ENCODE measurements at places on chromosomes 1 and 21.

DNA sequence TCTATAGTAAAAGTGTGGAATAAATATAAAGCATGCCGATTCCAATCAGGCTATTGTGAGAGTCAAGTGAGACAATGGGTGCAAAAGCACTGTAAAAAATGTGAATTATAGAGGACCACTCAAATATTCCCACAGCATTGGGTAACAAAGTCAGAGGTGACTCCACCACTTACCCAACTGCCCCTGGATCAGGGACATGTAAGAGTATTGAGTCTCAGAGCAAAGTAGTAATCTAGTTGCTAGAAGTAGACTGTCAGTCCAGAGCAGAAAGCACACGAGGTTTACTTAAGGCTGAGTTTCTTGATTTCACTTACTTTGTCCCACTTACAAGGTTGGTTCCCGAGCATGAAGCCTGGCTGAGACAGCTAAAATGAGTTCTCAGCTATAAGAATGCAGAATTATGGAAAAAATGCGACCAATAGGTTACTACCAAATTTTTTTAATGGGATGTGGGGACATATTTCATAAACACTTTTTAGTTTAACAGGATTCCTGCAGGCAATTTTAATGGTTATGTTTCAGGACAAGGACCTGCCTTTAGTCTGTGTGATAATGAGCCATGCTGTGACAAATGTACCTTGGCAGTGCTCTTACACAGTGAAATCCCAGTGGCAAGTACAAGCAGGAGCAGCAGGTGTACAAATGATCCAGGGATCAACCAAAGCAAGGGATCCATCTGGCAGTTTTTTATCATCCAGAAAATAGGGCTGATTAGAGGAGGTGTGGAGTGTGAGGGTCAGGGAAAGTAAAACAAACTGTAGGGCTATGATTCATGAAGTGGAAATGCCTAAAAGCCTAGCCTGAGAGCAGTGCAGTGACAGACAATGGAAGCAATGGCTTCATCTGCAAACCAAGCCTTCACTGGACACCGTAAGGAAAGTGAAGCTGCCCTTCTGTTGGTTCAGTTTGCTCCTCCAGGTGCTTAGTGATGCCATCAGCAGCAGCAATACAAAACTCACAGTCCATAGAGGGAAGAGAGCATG, 156.2 kb upstream of the SPAG17 start:
- no peak for DNase-seq

DNA sequence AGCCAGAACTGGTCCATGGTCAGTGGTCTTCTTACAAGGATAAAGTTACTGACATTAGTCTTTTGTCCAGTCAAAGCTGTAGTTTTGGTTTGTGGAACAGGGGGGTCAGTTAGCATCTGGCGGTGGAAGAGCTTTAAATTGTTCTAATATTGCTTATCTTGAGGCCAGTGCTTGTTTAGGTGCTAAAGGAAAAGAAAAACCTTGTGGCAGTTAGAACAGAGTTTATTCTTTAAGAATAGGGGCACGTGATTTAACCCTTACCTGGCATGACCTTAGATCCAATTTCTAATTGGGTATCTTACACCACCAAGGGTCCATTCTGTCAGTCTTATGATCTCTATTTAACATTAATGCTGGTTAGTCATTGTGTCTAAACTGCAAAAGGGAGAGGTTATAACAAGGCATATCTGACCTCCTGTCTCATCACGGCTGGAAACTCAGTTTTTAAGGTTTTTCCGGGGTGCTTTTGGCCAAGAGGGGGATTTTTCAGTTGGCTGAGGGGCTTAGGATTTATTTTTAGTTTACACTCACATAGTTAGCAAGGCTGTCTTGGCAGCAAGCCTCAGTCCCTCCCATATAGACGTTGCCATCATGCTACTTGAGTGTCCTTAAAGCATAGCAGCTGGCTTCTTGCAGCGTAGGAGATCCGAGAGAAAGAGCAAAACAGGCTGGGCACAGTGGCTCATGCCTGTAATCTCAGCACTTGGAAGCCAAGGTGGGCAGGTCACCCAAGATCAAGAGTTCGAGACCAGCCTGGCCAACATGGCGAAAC, 60.1 kb upstream of the FAM89A start:
- DNase-seq = no peak

DNA sequence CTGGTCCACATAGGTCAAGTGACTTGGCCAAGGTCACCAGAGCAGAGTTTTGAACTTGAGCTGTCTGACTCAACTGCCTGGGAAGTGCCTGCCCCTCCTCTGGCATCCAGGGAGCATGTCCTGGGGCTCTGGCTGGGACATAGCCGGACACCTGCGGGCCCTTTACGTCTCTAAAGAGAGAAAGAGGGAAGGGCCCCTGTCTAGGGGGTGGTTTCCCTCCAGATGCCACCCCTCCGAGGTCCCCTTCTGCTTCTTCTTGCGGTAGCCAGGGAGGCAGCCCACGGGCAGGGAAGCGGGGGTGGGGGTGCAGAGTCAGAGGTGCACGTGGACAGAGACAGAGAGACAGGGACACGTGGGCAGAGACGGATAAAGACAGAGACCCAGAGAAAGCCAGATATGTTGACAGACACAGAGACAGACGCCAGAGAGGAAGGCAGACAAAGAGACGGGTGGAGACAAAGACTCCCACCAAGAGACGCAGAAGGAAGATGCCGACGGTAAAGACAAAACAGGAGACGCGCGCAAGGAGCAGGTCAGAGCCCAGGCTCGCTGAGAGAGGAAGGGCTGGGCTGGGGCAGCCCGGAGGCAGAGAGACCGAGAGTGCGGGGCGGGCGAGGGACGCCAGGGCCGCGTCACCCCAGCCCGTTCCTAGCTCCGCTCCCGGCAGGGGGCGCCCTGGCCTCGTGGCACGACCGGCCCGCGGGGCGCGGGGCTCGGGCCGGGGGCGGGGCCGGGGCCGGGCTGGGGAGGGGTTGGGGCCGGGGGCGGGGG, 458 bp upstream of the ALPL start:
- peak; percentile 20 for DNase-seq

GRCh38 chr1:173383351-173383750, 93.8 kb upstream of the PRDX6 start:
- no peak for DNase-seq

- no peak for DNase-seq
These were observed 16.4 kb upstream of the ATP1A4 start for GRCh38 chr1:160134791-160135572.

DNA sequence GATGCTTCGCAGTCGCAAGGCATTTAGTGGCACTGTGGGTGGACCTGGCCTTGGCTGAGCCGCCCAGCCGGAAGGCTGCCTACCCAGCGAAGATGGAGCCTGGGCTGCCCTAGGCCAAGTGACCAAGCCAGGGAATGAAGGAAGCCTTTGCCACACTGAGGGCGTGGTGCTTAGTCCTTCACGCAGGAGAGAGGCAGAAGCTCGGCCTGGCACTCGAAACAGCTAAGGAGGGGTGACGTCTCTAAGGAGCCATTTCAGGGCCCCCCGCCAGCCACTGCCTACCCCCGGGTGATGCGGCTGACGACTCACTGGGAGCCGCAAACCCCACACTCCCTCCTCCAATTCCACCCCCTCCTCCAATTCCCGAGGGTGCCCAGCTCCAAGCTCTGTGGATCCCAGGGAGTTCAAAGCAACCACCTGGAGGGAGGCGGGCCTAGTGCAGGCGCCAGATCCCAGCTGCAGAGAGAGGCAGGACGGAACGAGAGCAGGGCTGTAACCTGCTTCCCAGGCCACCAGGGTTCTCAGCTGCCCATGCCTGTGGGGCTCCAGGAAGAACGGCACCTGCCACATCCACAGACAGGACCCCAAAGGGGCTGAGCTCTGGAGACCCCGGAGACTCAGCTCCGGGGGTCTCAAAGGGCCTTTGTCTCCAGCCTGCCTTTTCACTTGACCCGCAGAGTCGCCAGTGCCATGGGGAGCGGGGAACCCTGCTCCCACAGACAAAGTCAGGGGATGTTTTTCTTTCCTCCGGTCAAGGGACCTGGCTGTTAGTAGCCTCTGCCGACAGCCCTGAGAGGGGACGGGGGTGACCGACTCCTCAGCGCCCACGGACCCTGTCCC, 75.8 kb downstream of the ARHGEF16 start:
- DNase-seq = peak; percentile 7

- DNase-seq = no peak
These were observed 13.9 kb downstream of the WNT2B start for GRCh38 chr1:112522621-112523020.

DNA sequence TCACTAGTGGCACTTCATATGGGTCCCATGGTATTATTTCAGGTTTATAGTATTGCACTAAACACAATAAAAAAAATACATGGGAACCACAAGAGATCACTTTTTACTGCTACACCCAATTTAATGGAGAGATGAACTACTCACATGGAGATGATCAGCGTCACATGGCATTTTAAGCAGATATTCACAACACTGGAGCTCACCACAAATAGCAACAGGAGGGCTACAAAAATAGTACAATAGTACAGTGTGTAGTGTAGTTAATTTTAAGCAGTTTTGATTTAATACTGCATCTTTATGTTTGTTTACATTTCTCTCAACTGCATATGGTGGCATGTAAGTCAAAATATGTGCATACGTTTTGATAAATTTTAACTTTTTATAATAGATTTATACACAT, 31.0 kb downstream of the SNX7 start:
- DNase-seq = no peak

GRCh38 chr1:162166917-162167615, 97.6 kb downstream of the NOS1AP start:
- no peak for DNase-seq

GRCh38 chr1:150092180-150092791, 24.7 kb downstream of the VPS45 start:
- no peak for DNase-seq

- no peak for DNase-seq
These were observed 201.6 kb upstream of the PTBP2 start for GRCh38 chr1:96519851-96520578.

- DNase-seq = no peak
These were observed 83.0 kb downstream of the RIPK4 start for GRCh38 chr21:41683815-41684214.

GRCh38 chr1:154327466-154328317, 2.4 kb downstream of the ATP8B2 start:
- no peak for DNase-seq

DNA sequence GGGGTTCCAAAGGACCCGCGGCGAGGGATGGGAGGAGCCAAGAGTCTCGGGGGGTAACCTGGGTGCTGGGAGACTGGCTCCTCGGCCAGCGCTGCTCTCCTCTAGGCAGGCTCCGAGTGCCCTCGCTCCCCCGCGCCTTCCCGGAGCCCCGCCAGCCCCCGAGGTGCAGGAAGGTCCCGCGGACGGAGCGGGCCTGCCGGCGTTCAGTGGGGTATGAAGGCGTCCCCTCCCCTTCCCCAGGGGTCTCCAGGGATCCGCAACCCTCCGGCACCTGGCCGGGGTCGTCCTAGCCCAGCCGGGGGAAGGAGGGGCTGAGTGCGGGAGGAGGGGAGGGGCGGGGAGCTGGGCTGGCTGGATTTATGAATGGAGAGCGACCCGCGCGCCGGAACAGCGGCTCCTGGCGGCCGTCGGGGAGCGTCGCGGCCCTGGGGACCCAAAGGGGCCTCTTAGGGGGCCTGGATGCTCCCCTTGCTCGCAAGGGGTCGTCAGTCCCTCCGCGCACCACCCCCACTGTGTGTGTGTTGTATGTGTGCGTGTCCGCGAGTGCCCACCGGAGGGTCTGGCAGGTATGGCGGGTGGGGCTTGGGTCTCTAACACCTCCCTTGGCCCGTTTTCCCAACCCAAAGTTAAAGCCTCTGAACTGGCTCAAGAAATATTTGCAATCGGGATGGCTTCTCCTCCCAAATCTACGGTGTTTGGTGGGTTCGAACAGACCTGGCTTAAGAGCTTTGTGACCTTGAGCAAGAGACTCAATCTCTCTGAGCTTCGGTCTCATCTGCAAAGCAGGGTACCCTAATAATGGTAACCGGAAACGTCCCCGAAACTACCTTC, 642 bp downstream of the HCRTR1 start:
- DNase-seq = peak; percentile 14

- DNase-seq = no peak
These were observed 203.2 kb upstream of the SGIP1 start for GRCh38 chr1:66330722-66331141.

- DNase-seq = no peak
These were observed 225.3 kb downstream of the VAV3 start for GRCh38 chr1:107739651-107740050.

GRCh38 chr1:227961651-227962466, 14.1 kb upstream of the WNT9A start:
- no peak for DNase-seq

GRCh38 chr1:94737124-94737998, 82.8 kb upstream of the SLC44A3 start:
- DNase-seq = no peak

GRCh38 chr1:54287176-54287650, 87.2 kb downstream of the MRPL37 start:
- DNase-seq = peak; percentile 22

GRCh38 chr1:182270731-182271130, 120.9 kb downstream of the GLUL start:
- no peak for DNase-seq

DNA sequence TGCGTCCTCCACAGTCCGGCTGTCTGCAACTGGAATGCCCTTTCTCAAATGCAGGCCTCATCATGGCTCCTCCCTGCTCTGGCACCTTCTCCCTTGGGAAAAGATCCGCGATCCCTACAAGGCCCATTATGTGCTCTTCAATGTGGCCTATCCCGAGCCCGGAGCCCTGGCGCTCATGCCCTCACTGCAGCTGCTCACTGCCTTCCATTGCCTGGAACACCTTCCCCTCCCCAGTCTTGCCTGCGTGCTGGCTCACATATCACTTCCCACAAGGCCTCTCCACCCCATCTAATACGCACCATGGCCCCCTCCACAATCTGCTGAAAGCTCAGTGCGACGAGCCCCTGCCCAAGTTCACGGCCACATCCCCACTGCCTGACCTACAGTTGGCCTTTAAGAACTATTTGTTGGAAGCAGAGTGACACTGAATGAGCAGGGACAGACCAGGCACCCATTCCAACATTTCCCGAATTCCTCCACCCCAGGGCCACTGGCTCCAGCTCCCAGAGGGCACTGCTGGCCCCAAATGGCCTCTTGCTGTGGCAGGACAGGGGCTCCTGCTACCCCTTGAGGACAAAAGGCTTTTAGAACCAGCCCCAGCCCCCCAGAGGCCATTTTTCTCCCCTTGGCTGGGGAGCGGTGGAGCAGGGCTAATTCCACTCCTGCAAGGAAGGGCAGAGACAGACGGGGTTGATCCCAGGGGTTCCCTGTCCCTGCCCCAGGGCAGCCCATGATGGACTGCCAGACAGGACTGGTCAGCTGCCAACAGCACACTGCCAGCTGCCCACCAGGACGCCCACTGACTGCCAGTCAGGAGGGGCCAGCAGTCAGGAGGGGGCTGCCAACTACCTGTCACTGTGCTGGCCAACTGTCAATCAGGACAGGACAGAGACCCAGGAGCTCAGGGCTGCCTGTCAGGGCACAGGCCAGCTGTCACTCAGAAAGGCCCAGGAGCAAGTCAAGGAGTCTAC, 64.8 kb downstream of the DHRS3 start:
- DNase-seq = no peak

- DNase-seq = no peak
These were observed 34.5 kb upstream of the KCNE1 start for GRCh38 chr21:34546542-34546941.

- no peak for DNase-seq
These were observed 656.1 kb upstream of the ADGRL4 start for GRCh38 chr1:79662596-79662995.

DNA sequence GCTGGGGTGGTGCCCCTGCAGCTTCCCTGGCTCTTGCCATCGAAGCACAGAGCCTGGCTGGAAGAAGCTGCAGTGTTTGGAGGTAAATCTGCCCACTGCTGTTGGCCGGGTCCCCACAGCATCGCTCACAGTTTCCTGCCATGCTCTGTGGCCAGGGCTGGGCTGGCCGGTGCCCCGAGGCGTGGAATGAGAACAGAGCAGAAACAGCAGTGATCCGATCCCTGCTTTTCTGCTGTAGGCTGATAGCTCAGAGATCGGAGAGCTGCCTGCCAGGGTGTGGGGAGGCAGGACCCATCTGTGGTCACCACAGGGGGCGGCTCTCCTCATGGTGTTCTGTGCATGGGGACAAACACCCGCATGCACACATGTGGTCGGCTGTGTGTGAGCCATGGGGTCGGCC, 11.5 kb downstream of the SLC45A1 start:
- DNase-seq = no peak
